ENCODE measurements at places on chromosomes 5 and 9.
A peak's percentile ranks its signal among the peaks of the same experiment; 100 is the strongest.

DNA sequence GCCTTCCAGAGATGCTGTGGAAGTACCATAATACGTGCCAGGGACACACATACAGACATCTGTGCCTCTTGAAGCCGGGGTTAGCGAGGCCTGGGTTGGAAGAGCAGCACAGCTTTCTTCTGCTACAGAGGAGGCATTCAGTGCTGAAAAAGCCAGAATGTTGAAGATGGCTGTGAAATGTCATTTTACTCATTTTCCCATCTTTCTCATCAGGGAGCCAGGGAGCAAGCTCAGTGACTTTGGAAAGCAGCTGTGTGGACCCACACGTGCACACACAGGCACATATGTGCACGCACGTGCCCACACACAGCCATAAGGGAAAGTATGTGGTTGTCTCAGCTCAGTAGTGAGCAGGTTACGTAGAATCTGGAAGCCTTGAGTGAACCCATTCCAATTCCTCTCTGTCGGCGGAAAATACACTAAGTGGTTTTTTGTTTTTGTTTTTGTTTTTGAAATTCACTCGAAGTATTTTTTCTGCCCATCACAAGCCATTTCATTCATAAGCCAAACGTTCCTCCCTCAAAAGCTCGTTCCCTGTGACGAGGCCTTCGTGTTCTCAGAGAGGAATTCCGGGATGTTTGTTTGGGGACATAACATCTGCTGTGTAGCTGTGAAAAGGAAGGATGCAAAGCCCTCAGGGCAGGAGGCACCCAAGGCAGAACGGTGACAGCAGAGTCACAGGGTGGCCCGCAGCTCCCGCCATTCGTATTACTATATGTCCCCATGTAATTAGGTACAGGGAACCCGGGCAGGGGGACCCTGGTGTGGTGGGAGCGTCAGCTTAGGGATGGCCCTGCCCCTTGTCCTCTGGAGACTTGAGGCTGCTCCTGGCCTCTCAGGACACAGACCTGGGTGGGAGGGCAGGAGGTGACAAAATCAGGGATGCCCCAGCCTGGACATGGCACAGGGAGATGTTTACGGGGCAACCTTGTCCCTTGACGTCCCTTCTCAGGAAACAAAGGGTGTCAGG lies 29.0 kb upstream of the ANKRD33B start:
- no peak for DNase-seq

DNA sequence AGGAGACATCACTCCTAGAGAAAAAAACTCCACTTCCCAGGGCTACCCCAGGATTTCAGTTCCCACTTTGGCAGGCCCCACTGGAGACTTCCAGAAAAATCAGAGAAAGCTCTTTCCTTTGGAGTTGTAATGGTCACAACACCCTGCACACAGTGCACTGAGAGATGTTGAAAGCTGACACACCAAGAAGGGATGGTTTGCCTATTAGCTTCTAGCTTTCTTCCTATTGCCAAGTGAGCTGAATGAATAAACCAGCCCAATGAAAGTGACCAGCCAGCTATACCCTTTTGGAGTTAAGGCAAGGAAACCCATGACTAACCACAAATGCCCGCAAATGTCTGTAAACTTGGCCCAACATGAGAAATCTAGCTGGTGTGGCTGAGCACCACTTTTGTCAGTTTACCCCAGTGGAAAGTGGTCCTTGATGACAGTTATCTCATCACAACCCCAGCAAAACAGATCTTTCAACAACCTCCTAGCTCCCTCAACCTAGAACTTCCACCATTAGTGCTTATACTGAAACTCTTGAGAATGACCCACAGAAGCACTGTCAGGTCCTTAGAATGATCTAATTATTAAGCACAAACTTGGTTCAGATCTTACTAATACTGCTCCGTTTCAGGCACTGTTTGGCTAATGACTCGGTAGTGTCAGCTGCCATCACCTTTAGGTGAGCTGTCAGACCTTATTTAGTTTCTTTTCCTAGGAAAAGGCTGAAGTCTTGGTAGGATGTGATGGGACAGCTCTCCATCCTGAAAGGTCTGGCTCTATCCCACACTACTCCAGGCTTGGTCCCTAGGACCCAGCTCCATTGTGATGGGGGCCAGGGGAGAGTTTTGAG lies 11.2 kb downstream of the IRF1 start:
- no peak for DNase-seq

DNA sequence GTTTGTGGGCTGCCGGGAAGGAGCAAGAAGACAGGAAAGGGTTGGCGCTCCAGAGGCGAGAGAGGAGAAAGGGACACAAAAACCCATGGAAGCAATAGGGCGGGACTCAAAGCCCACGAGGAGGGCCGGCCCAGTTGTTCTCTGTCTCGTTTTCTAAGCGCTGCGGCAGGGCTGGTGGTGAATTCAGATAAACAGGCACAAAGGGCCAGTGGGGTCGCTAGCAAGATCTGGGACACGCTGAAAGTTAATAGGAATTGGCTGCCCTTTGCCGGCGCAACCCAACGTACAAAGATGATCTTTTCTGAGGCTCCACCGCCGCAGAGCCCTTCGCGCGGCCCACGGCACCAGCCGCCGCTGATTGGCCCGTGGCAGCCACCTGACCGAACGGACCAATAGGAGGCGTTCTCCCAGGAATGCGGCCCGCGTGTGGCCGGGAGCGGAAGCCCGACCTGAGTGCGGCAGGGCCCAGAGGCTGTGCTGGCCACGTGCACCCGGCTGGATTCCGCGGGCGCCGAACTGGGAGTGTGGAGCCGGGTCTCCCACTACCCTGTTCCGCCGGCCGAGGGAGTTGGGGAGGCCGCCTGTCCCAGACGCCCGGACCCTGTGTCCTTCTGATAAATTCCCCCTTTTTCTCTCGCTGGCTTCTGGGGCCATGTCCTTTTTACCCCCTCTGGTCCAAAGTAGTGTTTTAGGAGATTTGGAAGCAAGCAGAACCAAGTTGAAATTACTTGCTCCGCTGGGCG lies 16.8 kb upstream of the NSD1 start:
- peak; percentile 87 for DNase-seq

- DNase-seq = no peak
These were observed 49.2 kb downstream of the KCTD16 start for GRCh38 chr5:144219869-144220268.

GRCh38 chr5:143065185-143065965 lies 295.2 kb downstream of the ARHGAP26 start:
- no peak for DNase-seq

GRCh38 chr9:101457003-101457402 lies 21.4 kb upstream of the ALDOB start:
- DNase-seq = no peak

GRCh38 chr9:107020040-107020530 lies 157.1 kb downstream of the ZNF462 start:
- DNase-seq = no peak

- no peak for DNase-seq
These were observed 15.7 kb downstream of the SPATA9 start for GRCh38 chr5:95667061-95667618.

DNA sequence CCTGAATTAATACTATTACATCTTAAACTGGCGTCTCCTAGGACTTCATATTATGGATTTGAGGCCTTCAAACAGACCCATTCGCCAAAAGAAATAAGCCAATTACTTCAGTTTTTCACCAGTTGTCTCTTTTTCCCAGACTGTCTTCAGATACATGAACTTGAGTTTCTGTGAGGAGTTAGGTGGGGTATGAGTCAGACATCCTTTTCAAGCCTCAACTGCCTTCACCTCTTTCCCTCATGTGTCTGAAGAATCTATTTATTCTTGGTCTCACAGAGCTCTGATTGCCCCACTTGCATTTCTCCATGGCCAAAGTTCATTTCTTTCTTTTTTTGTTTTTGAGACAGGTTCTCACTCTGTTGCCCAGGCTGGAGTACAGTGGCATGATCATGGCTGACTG lies 12.5 kb downstream of the WNT8A start:
- no peak for DNase-seq

- DNase-seq = no peak
These were observed 23.4 kb downstream of the AKNA start for GRCh38 chr9:114364134-114365041.

DNA sequence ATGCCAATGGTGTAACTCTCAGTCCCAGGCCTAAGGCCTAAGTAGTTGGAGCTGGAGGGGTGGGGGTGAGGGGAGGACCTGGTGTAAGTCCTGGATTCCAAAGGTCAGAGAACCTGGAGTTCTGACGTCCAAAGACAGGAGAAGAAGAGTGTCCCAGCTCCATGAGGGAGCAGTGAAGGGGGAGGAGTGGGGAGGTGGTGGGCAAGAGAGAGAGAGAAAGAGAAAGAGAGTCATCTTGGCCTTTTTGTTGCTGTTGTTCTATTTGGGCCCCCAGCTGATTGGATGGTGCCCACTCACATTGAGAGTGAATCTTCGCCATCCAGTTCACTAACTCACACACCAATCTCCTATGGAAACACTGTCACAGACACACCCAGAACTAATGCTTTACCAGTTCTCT lies 198.9 kb downstream of the DAB2IP start:
- DNase-seq = no peak

DNA sequence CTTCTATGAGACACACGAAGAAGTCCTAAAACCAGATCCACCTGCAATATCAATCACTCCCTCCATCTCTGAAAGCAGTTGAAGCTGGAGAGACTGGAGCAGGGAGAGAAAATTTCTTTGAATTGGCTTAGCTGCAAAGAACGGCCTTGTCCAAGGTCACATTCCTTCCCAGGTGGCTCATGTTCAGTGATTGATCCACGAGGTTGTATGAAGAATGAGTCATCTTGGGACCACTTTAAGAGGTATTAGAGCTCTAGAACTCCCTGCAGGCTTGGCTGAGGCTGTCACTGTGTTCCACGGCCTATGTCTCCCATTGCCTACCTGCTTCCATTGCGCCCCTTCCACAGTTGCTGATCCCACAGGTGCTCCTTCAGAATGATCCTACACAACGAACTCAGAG lies 68.2 kb downstream of the HMHB1 start:
- no peak for DNase-seq

DNA sequence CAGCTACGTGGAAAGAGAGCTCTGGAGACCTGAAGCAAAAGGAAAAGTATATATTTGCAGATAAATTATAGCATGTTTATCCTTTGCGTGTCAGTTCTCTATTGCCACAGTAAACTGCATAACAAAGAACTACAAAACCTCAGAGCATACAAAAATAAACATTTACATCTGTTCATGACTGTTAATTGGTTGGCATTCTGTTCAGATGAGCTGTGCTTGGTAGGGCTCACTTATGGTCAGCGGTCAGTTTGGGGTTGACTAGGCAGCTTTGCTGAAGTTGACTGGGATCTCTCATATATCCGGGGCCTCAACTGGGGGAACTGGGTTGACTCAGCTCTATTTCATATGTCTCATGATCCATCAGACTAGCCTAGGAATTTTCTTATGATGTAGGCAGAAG lies 257.7 kb downstream of the TLE1 start:
- DNase-seq = no peak

DNA sequence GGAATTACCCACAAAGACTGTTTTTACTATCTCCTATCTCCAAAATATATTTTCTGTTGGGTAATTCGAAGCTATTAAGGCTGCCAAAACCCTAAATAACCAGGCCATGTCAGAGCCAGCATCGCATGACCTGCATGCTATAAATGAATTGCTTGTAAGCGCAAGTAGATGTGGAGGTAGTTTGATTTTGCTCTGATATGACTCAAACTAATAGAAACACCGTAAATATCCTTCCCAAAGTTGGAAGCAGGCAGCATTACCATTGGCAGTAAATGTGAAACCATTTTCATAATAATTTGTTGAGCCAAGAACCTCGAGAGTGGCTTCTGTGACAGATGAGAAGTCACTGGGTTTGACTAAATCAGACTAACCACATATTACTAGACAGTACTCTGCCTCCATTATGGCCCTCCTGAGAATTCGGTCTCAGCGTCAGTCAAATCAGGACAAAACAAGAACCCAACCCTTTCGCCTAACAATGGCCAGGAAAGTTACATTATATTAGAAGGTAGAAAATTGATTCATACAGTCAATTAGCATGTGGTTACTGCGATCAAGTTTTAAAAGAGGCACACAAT lies 289.8 kb downstream of the SPOCK1 start:
- DNase-seq = no peak

- no peak for DNase-seq
These were observed 47.3 kb downstream of the TRIO start for GRCh38 chr5:14190194-14191164.

GRCh38 chr5:158349987-158350386 lies 491.0 kb upstream of the CLINT1 start:
- no peak for DNase-seq

DNA sequence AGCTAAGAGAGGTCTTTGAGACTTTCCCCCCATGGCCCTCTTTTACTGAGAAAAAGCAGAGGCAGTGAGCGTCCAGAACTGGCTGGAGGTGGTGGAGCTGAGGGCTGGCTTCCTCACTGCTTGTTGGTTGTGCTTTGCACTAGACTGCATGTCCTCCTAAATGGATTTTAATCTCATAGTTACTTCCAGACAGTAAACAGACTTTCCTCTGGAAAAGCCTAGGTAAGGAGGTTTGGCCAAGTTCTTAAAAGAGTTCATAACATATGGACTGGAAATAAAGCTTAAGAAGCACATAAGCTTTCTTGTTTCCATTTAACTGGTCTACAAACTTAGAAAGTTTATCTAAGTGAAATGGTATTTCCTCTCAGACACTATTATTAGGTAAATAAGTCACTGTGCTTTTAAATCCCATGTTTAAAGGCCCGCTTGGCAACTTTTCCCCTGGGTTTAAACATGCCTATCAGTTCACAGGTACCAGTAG lies 2.0 kb downstream of the ASPN start:
- DNase-seq = no peak

GRCh38 chr5:147963948-147964693 lies 57.8 kb upstream of the C5orf46 start:
- DNase-seq = no peak

DNA sequence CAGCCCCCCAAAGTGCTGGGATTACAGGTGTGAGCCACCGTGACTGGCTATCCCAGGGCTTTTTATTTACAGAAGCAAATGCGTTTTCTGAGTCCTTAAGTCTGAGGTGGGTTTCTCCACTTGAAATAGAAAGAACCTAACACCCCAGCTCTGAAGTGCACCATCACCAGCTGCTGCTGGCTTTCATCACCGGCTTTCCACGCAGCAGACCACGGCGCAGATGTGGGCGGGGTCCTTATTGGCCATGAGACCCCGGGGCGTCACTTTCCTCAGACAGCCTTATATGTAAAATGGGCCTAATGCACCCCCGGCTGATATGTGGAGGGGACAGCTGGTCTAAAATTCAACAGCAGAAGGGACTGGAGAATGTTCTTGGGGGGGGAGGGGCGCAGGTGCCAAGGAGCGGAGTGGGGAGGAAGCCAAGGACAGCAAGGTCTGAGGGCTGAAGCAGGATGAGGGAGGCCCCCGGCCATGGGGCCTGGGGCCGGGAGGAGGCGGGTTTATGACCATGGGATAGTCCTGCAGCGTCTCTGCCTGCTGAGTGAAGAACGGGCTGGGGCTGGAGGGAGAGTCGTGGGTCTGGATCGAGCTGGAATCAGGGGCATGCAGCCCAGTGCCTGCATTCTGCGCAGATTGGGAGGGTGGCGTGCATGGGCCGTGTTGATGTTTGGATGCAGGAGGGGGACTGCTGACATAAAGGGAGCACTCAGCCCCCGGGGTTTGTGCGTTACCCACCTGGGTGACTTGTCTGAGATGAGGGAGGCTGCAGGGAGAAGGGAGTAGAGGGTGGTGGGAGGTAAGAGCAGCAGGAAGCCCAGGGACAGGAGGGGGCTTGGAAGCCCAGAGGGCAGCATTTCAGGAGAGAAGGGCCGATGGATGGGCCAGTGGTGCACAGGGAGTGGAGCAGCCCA lies 30.2 kb downstream of the RASGEF1C start:
- DNase-seq = no peak

GRCh38 chr5:59542306-59542705 lies 351.2 kb downstream of the PDE4D start:
- DNase-seq = no peak

- DNase-seq = no peak
These were observed 460.5 kb upstream of the BRINP1 start for GRCh38 chr9:119829748-119830147.

All from putamen (tissue), 1 donor.